ENCODE measurements at places on chromosomes 11 and 22.

GRCh38 chr22:45064313-45065278, 54.8 kb upstream of the PHF21B start:
- DNase-seq = no peak

DNA sequence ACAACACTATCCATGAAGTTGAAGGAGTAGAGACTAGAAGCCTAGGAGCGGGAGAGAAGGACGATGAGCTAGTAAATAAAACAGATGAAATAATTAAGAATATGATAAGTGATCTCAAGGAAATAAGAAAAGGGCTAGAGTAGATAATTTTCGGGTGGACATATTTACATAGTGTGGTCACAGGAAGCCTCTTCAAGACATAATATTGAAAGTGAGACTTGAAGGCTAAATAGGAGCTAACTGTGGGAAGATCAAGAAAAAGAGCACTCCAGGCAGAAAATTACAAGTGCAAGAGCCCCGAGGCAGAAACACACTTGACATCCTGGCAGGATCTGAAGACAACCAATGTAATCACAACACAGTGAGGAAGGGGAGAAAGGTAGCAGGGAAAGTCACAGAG, 11.9 kb upstream of the PPFIBP2 start:
- no peak for DNase-seq

DNA sequence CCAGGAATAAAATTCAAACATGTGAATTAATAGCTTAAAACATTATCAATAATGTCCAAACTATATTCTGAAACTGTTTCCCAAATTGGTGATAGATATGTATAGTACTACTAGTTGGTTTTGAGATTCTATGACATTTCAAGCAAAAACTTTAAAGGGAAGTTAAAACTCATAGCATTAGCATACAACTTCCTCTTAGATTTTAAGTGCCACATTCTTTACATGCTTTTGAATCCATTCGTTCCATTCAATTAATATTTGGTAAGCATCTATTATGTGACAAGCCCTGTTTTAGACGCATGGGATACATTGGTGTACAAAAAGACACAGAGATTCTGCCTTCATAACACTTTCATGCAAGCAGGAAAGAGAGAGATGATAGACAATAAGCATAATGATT, 8.9 kb downstream of the PATL1 start:
- no peak for DNase-seq

DNA sequence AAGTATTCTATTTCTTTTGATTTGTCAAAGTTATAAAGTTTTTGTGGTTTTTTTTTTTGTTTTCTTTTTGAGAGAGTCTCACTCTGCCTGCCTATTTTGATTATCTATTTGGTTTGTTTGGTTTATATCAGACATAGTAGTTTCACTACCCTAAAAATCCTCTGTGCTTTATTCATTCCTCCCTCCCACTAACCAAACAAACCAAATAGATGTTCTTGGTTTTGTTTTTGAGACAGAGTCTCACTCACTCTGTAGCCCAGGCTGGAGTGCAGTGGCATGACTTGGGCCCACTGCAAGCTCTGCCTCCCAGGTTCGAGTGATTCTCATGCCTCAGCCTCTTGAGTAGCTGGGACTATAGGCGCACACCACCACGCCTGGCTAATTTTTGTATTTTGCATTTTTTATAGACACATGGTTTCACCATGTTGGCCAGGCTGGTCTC, 67.9 kb downstream of the ENTHD1 start:
- DNase-seq = no peak

- DNase-seq = no peak
Observed at GRCh38 chr11:35107861-35108260, 31.1 kb upstream of the CD44 start.

DNA sequence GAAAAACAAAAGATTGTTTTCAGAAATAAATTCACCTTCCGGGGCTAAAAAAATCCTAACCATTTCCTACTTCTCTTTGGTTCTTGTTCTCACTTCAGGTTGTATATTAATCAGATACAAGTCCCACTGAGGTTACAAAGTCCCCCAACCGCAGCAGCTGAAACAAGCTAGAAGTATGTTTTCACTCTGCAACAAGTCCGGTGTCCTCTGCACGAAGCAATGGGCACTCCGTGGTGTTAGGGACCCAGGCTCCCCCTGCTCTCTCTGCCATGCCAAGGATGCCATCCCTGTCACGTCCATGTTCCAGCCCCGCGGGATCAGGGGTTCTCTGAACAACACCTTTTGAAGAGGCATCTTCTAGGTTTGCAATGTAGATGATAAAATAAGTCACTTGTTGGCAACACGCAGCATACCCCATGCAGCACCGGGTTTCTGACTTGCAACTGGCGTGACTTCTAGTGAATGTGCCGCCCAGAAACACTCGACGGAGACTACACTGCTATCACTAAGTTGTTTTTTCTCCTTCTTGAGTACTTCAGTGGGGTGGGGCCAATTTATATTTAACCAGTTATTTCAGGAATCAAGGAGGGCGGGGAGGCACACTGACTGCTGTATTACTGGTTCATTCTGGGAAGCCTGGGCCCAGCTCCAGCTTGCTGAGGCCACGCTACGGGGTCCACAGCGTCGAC, 25.4 kb upstream of the GSTP1 start:
- no peak for DNase-seq

GRCh38 chr11:117959438-117960149, 26.6 kb upstream of the IL10RA start:
- DNase-seq = no peak

DNA sequence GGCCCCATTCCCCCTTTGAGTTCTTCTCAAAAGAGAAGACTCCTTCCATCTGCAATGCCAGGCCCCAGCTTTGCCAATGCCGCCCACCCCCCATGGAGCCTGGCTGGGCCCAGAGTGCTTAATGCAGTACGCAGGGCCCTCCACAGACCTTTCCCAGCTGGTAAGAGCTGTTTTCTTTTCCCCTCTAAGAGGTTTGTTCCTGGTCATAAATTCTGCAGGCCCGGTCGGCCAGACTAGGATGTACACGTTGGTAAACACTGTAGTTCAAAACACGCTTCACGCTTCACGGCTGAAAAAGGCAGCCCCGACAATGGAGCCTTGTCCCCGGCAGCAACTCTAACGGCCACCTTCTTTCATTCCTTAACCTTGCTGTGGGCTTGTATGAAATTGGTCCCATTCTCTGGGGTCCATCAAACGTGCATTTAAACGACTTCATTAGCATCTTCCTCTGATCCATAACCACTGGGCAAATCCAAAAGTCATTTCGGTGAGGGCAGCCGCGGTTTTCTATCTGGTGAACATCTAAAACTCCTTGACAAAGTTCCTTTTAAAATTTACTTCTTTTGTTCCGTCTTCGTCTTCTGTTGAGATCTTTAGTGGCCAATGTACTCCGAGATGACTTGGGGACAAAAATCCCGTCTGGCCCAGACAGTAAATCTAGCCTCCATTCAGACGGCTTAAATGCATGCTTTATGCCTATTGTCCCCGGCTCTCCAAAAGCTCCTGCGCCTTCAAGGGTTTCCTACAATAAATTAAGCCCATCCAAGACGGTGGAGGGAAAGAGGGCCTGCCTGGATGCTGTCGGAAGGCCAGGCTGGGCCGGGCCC, 60.0 kb upstream of the MYEOV start:
- DNase-seq = no peak

GRCh38 chr11:8250981-8251615, 12.6 kb downstream of the LMO1 start:
- no peak for DNase-seq

DNA sequence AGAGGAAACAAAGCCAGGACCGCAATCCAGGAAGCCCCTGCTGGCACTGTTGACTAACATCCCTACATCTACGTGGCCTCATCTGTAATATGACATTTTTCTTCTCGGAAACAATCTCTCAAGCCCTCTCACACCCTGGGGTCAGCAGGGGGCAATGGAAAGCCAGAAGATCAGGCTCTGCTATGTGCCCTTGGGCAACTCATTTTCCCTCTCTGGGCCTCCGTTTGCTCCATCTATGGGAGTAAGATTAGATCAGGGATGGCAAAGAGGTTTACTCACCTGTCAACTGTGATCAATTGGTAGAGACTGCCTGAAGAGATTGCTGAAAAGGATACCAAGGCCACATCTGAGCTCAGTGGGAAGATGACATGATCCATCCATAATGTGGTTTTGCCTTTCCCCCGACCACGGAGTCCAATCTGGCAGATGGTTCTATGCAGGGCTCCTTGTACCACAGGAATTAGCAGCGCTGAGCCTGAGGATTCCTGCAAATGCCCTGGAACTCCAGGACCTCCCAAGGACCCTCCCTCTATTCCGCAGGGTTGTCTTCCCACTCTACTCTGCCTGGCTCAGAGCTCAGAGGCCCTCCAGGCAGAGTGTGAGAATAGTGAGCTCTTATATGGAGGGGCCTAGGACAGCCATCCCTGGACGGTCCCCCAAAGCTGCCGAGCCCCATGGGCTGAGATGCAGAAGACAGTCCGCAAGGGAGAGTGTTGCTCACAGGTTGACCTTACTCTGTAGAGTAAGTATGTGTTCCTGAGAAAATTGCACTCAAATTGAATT, 66.1 kb downstream of the CHST1 start:
- DNase-seq = no peak

DNA sequence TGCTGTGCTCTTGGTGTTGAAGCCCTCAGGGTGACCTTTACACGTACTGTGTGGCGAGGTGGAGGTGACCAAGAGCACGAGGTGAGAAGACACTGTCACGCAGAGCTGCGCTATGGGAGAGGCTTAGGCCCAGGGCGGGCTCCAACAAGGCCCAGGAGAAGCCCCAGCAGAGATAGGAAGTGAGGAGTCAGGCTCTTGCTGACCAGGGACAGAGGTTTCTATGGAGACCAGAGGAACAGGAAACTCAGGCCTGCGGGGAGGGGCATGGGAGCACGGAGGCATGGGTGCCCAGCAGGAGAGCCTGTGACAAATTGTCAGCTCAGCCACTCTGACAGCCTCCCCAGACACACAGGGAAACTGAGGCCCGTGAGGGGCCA, 15.8 kb downstream of the DGKZ start:
- no peak for DNase-seq

- DNase-seq = no peak
Observed at GRCh38 chr22:19779011-19779421, 18.4 kb downstream of the TBX1 start.

DNA sequence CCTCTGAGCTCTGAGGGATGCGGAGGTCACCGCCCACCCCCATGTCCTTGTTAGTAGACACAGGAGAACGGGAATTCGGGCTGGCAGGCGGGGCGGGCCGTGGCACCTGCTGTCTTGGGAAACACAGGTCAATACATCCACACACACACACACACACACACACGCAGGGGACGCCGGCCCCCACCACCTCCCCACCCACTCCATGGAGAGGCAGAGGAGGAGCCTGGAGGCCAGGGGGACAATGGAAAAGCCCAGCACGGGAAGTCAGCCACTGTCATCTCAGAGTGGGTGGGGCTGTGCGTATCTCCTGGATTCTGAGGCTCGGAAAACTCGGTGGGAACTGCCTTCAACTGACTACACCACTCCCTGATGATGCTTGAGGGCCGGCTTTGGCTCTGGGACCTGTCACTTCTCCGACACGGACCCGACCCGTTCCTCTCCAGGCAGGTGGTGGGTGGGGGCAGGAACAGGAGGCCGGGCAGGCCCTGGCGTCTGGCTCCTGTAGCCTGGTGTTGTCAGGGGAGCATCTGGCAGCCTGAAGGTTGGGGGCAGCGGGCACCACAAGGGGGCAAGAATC, 18.5 kb upstream of the TMEM184B start:
- DNase-seq = no peak

GRCh38 chr11:119087123-119087522, 2.4 kb downstream of the HMBS start:
- no peak for DNase-seq

- DNase-seq = no peak
Observed at GRCh38 chr11:9527481-9528135, 45.9 kb upstream of the WEE1 start.

DNA sequence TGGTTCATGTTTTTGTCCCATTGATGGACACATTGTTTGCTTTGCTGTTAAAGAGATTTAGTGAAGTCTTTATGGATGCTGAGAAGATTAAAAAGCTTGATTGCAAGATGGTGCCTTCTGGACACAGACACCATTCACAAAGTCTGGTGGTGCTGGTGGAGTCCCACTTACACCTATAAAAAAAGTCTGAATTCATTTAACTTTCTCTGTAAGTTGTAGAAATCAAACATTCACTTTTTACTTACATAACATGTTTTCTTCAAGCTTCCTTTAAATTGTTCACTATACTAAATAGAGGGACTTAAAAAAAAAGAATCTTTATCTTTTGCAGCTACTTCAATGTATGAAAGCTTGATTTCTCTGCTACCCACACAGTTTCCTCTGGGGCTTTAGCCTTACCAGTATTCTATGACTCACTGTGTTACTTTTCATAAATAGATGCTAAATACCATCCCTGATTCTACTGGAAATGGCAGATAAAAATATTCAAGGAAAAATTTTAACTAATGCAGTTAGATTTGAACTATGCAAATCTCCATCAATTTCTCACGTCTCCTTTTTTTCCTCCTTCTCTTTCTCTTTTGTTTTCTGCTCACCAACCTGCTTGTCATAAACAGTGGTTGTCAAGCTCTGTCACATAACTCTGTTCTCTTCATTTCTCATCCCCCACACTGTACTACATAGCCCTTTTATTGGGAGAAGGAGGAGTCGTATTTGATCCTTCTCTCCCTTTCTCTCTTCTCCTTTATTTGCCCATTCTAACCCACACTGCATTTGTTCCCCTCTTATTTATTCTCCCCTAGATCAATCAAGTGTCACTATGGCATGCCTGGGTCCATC, 89.7 kb downstream of the FAM76B start:
- no peak for DNase-seq

DNA sequence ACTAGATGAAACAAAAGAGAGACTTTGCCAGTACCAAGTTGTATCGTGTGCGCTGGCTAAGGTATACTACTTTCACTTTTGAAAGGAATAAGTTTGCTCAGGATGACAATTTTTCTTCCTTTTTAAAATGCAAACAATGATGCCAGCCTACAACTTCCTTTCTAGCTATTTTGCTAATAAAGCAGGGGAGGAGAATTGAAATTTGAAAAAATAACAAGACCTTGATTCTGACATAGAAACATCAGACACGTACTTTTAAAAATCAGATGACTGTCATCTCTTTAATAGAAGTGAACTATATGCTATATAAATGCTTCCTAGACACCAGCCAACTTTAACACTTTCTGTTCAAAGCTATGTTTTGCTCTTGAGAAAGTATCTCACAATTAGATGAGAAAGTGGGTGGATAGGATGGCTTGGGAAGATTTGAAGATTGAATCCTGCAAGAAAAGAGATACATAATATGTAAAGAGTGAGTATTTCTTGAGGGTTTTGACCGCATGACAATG, 41.7 kb upstream of the BLID start:
- no peak for DNase-seq

All from NCI-H2029 treated with DMSO at 0.1 percent for 48 hours (cell line).